ENCODE measurements at places on chromosomes 7 and 10.

GRCh38 chr10:127405221-127405620 is 143.9 kb upstream of the NPS start:
- DNase-seq = no peak

DNA sequence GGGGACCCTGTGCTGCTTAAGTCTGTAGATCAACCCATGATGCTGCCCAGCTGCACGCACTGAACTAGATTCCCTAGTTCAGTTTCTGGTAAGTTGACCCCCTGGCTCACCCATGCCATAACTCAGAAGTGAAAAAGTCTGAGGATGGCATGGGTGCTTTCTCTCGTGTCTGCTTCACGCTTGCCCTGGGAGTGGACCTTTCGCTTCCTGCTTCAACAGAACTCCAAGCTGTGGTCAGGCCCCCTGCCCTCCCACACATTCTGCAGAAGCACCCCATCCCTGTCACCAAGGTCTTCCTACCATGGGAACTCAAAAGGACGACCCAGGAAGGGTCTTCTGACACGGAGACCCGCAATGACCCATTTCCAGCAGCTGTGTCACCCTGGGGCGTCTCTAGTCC is 39.9 kb downstream of the LRRC18 start:
- DNase-seq = no peak

- DNase-seq = no peak
Measured at GRCh38 chr7:122688400-122688998, 10.4 kb downstream of the RNF133 start.

DNA sequence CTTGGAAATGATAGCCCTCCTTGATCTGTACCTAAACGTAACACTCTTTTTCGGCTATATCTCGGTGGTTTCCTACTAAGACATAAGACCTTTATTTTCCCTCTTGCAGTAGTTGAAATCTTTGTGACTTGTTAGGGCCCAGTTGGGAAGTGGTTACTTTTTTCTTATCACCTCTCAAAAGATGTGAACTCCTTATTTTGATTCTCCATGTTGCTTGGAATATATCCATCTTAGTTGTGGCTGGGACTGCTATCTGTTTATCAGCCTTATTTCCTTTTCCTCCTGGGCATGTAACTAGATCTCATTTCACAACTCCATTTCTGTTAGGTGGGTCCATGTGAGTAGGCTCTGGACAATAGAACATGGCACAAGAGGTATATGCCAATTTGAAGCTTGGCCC is 4.1 kb upstream of the CPED1 start:
- DNase-seq = no peak

- no peak for DNase-seq
Measured at GRCh38 chr10:1255118-1255517, 198.9 kb downstream of the WDR37 start.

GRCh38 chr7:28711114-28711513 is 247.0 kb downstream of the TRIL start:
- DNase-seq = no peak

DNA sequence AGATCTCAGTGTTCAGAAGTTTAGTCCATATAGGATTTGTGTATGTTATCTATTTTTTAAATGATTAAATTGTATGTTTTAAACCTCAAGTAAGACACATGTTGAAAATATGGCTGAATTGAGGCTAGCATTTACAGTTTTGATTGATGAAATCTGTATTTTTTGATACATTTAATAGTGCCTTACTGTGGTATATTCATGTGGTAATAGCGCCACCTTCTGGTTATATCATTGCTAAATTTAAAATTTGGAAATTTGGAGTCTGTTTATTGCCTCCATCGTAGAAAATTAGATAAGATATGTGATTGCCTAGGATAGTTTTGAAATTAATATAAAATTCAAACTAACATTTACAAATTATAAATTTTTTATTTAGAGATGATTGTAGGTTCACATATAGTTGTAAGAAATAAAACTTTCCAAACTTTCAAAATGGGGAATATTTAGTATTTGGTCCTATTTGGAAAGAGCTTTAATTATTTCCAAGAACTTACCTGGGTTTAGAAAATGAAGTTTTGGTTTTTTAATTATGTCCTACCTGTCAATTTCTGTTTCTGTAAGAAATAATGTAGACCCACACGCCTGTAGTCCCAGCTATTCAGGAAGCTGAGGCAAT is 19.1 kb upstream of the ARMS2 start:
- no peak for DNase-seq

- no peak for DNase-seq
Measured at GRCh38 chr7:2011266-2012043, 221.3 kb downstream of the MAD1L1 start.

DNA sequence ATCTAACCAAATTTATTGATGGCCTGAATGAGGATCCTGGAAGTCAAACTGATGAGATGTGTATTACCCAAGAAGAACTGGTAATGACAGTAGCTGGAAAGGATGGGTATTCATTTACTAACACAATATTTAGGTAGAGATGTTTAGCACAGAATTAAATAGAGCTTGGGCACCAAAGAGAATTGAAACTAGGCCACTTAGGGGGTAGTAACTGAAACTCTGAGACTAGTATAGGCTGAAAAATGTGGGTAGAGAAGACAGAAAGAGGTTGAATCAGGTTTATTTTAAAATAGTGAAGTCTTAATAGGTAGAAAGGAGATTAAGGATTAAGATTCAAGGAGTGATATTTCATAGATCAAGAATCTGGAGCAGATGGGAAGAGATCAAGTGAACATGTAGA is 155.8 kb downstream of the MLLT10 start:
- no peak for DNase-seq

DNA sequence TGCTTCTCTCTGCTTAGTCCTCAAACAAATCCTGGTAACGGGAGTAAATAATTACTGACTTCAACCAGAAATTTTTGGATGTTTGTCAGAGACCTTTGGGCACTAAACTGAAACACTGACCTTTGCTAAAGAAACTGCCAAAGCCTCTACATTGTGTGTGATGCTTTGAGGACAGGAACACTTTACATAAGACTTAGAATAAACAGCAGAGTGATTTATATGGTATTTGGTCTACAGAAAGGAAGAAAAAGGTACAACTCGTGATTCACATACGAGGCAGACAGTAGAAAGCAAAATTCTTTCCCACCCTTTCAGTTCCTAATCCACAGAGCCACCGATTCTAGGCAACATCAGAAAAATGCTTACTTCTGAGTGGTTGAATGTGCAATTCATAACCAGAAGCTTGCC is 59.8 kb downstream of the SLC16A12 start:
- DNase-seq = no peak
